Skin of body (tissue), 3 donors: ENCODE measurements at places on chromosomes 16 and 17.

DNA sequence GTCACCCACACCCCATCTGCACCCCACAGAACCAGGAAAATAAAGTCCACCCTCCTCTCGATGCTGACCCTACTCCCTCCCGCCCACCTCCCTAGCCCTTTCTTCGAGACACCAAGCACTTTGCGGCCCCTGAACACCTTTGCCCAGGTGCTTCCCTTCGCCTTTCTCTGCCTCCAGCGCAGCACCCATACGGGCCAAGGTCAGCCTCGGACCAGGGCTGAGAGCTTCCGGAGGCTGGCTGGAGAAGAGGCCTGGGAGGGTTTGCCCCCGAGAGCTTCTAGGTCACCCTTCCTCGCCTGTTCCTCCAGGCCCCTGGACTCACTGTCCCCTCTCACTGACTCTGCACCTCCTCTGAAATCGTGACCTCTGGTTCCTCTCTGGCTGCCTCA lies 2.7 kb upstream of the NHERF2 start:
- no peak for DNase-seq

- DNase-seq: no peak
Measured at GRCh38 chr16:22634954-22635353, 124.3 kb downstream of the NPIPB5 start.

DNA sequence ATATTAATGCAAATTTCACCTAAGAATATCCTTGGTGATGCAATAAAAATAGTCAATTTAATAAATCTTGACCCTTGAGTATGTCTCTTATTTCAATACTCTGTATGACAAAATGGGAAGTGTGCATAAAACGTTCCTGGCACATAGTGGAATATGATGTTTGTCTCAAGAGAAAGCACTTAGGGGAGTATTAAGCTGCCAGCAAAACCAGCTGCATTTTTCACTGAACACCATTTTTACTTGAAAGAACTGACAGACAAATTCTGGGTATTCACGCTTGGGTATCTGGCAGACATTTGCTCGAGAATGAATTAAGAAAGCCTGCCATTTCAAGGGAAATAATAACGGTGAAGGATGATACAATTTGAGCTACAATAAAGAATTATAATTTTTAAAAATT lies 364.8 kb downstream of the SOX9 start:
- no peak for DNase-seq

- no peak for DNase-seq
Measured at GRCh38 chr17:75698659-75699058, 22.6 kb upstream of the ITGB4 start.

DNA sequence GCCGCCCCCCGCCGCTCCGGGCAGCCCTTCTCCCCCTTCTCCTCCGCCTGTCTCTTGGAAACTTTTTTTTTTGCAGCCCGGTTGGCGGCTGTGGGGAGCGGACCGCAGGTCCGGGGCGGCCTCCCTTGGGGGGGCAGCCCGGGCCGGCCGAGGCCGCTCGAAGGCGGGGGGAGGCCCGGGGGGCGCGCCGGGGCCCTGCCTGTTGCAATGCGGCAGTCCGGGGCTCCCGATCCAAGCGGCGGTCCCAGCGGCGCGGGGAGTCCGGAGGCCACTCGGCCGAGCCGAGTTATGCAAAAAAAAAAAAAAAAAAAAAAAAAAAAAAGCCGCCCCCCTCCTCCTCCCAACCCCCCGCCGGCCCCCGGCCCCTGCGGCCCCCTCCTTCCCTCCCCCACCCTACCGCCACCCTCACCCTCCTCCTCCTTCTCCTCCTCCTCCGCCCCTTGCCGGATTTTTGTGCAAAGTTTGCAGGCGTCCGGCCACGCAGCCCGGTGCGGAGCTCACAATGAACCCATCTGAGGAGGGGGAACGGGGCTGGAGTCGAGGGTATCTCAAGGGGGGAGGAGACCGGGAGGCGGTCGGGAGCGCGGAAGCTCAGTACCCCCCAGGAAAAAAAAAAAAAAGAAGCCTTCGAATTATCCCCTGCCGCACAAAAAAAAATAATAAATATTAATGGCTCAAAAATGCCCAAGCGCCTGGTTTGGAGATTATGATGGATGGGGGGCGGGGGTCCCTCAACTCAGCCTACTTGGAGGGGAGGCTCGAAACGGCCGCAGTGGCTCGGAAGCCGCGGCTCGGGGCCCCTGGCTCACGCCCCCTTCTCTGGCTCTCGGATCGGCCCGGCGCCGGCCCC lies at the start of gene ZNF423:
ZNF423 (minus strand) TSS at position 291 of the 850 bp plus-strand sequence. CDS start 338 bp downstream, outside the sequence.
- DNase-seq: no peak

DNA sequence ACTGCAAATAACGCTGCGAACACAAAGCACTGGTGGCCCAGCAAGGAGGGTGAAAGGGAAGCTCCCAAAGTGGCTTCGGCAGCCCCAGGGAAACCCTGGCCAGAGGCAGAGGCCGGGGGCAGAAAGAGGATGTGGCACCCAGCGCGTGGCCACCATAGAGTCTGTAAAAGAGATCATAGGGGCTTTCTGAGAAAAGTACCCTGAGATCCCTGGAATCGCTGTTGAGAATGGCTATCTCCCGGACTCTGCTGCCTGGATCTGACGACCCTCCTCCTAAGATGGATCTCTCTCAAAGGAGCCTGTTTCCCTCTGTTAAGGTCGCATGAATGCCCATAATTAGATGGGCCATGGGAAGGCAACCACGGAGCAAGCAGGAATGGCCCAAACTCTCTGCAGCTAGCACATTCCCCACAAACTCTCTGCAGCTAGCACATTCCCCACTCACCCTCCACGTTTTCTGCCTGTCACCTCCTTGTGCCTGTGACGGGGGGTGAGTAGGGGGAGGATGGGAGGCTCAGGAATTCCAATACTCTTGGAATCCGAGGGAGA lies 364.4 kb downstream of the XYLT1 start:
- DNase-seq: no peak

DNA sequence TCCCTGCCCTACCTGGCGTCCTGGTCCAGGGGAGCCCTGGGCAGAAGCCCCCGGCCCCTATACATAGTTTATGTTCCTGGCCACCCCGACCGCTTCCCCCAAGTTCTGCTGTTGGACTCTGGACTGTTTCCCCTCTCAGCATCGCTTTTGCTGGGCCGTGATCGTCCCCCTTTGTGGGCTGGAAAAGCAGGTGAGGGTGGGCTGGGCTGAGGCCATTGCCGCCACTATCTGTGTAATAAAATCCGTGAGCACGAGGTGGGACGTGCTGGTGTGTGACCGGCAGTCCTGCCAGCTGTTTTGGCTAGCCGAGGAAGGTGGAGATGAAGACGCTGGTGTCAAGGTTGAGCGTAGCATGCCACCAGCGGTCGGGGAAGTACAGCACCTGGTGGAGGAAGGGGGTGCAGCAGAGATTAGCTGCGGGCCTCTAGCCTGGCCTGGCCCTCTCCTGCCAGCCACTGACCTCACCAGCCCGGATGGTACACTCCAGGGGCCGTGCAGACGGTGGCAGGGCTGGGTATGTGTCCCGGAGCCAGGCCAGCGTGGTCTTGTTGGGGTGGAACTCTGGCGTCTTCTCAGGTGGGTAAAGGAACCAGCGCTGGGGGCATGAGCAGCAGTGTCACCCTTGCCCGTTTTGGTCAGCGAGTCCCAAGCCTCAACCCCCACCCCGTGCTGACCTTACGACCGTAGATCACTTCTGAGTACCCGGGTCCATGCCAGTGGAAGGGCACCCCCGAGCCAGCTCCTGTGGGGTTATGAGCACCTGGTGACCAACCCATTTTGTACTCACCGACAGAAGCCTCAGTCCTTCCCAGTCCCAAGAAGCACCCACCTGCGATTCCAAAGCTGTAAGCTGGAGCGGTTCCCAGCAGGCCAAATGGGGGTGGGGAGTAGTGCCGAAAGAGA lies 1.4 kb downstream of the JMJD8 start:
- DNase-seq: no peak

DNA sequence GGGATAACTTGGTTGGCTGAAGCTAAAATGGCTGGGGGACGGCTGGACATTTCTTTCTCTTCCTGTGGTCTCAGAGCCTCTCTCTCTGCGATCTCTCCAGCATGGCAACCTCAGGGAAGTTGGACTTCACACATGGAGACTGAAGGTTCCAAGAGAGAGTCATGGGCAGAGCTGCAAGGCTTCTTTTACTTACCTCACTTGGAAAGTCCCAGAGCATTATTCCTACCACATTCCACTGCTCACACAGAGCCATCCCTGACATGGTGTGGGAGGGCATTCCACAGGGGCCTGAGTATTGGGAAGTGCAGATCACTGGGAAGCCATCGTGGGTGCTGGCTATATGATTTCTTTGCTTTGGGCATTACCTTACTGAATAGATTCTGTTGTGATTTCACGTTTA lies 9.8 kb upstream of the SLC6A2 start:
- DNase-seq: no peak

DNA sequence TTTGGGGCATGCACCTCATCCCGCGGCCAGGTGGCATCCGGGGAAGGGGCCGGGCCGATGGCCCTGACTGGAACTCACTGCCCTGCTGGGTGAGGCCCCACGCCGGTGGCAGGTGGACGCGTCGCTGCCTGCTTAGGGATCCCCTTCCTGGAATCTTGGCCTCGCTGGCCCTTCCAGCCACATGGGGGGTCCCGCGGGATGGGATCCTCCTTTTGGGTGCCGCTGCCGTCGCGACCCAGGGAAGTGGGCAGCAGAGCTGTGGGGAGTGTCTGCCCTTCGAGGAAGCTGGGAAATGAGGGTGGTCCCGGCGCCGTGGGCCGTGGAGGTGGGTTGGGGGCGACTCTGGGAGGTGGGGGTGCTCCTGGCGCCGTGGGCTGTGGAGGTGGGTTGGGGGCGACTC lies 12.8 kb downstream of the METRNL start:
- no peak for DNase-seq

DNA sequence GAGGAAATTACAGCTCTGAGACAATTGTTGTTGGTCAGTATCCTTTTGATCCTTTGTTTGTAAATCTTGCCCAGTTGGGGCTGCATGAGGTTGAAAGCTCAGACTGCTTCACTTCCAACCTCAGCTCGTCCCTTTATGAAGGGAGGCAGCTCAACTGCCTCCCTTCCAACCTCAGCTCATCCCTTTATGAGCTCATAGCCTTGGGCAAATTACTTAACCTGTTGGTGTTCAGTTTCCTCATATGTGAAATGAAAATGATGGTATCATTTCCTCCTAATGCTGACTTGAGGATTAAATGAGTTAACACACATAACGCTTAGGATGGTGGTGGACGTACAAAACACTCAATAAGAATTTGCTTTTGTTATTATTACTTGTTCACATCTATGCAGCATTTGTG lies 265.1 kb downstream of the CDH13 start:
- no peak for DNase-seq

DNA sequence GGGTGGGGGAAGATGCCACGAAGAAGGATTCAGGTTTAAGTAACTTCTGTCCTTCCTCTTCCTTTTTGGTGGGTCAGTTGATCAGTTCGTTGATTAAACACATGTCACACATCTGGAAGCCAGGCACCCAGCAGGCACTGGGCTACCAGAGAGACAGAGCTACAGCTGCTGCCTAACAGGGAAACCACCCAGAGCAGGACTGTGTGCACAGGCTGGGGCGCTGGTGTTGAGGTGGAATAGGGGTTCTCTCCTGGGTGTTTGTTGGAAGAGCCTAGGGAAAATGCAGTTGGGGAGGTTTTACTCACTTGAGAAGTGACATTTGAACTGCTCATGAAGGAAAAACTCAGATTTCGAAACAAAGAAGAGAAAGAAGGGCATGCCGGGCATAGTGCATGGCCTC lies 152.4 kb downstream of the IRX5 start:
- no peak for DNase-seq

DNA sequence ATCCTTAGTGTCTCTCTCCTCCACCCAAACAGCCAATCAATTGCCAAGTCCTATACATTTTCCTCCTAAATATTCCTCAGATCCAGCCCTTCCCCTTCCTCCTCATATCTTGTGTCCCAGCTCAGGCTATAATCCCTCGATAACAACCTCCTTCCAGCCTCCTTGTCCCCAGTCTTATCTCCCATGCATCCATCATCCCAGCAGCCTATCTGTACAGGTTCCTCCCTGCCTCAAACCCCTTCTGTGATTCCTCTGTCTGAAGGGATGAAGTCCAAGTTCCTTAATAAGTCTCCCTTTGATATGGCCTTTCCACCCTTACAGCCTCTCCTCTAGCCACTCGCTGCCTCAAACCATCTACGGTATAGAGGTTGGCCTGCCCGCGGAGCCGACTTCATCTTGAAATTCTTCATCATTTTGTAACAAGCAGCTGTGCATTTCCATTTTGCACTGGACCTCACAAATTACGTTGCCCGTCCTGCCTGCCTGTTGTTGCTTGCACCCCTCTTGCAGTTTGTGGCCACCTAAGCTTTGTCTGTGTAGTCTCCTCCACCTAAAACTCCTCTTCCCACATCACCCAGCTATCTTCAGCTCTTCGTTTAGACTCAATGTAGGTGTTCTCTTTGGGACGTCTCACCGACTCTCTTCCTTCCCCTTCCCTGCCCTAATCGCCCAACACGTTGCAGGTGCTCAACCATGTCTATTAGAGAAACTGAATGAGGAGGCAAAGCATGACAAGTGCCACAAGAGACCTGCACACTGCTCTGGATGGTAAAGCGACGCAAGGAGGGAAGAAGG lies 786 bp upstream of the CDK5RAP3 start:
- DNase-seq: no peak

GRCh38 chr17:29018788-29019474 lies 13.1 kb upstream of the SEZ6 start:
- no peak for DNase-seq

- DNase-seq: peak; percentile 74
Measured at GRCh38 chr17:40485851-40486521, 15.4 kb downstream of the TNS4 start.

DNA sequence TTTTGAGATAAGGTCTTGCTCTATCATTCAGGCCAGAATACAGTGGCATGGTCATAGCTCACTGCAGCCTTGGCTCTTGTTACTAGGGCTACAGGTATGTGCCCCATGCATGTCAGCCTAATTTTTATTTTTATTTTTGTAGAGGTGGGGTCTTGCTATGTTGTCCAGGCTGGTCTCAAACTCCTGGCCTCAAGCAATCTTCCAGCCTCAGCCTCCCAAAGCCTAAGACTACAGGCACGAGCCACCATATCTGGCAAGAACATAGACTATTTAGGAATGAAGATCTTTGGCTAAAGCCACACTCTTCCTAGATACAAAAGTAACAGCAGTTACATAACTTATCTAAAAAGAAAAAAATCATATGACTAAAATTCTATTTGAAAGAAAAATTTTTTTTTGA lies 15.6 kb upstream of the DDX19A start:
- DNase-seq: no peak

GRCh38 chr17:32483451-32484019 lies 3.3 kb upstream of the CDK5R1 start:
- DNase-seq: peak; percentile 87

DNA sequence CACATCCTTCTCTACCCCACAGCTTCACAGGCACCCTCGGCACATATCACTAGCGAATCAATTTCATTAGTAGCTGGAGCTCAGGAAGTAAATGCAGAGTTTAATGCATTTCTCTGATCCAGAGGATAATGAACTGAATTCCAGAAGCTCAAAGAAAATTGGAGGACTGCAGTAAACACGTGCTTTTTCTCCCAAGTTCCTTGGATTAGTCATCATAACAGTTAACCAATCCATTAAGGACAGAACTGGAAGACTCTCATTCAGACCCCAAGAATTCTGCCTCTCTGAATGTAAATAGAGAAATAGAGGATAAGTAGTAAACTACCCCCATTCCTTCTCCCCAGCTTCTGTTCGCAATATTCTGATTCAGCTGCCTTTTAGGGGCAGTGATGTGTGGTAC lies 40.7 kb downstream of the DUSP14 start:
- no peak for DNase-seq

- DNase-seq: no peak
Measured at GRCh38 chr17:77825621-77826020, 132.9 kb upstream of the TNRC6C start.

- DNase-seq: no peak
Measured at GRCh38 chr17:73430848-73431247, 119.0 kb upstream of the CDC42EP4 start.

GRCh38 chr16:85003725-85004586 lies 7.4 kb downstream of the ZDHHC7 start:
- no peak for DNase-seq
